ENCODE measurements at places on chromosomes 7 and 10.

GRCh38 chr10:31424473-31424872 lies 105.5 kb downstream of the ZEB1 start:
- no peak for DNase-seq

GRCh38 chr7:55310287-55311025 lies 54.7 kb upstream of the LANCL2 start:
- no peak for DNase-seq

- DNase-seq: no peak
Measured at GRCh38 chr10:29835055-29835454, 200.3 kb upstream of the SVIL start.

DNA sequence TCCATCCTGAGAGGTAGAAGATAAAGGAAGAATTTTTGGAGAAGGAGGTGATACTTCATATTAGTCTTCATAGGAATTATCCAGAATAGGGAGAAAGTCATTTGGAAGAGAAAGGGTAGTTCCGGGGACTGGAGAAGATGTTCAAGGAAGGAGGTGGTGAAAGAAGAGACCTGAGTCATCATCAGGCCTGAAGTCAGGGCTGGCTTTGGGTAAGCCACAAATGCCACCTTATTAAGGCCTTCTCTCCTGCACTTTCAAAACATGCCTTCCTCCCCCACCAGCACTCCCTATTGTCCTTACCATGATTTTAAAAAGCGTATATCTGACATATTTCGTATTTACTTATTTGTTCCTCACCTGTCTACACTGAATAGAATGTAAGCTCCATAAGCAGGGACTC lies 112.2 kb upstream of the LRGUK start:
- DNase-seq: no peak

DNA sequence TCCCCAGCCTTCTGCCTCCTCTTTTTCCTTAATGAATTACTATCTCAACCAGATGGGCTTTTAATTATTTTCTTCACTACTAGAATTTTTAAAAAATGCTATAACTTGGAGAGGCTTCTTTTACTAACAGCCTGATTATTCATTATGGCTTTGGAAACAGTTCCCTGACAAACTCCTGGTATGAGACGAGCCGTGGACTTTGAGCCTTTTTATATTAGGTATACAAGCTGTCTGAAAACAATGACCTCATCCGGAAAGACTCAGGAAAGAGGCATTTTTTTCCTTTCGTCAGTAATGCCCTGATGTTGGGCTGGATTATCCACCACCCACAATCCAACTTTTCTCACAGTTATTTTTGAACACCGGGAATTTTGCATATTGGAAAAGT lies 26.7 kb upstream of the ABLIM1 start:
- DNase-seq: no peak

GRCh38 chr10:83607959-83608745 lies 531.2 kb upstream of the GHITM start:
- no peak for DNase-seq

- no peak for DNase-seq
Measured at GRCh38 chr10:33661580-33662336, 327.3 kb upstream of the NRP1 start.

GRCh38 chr10:33286157-33286934 lies 48.1 kb downstream of the NRP1 start:
- DNase-seq: no peak

DNA sequence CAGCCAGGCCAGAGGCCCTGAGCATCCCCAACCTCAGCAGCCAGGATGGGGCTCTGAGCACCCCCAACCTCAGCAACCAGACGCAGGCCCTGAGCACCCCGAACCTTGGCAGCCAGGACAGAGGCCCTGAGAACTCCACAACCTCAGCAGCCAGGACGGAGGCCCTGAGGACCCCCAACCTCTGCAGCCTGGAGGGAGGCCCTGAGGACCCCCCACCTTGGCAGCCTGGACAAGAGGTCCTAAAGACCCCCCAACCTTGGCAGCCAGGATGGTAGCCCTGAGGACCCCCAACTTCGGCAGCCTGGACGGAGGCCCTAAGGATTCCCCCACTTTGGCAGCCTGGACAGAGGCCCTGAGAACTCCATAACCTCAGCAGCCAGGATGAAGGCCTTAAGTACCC lies 17.0 kb downstream of the RRP12 start:
- DNase-seq: no peak

- DNase-seq: no peak
Measured at GRCh38 chr10:100014071-100014762, 4.5 kb upstream of the DNMBP start.

GRCh38 chr7:106382929-106383328 lies 98.1 kb upstream of the NAMPT start:
- no peak for DNase-seq

DNA sequence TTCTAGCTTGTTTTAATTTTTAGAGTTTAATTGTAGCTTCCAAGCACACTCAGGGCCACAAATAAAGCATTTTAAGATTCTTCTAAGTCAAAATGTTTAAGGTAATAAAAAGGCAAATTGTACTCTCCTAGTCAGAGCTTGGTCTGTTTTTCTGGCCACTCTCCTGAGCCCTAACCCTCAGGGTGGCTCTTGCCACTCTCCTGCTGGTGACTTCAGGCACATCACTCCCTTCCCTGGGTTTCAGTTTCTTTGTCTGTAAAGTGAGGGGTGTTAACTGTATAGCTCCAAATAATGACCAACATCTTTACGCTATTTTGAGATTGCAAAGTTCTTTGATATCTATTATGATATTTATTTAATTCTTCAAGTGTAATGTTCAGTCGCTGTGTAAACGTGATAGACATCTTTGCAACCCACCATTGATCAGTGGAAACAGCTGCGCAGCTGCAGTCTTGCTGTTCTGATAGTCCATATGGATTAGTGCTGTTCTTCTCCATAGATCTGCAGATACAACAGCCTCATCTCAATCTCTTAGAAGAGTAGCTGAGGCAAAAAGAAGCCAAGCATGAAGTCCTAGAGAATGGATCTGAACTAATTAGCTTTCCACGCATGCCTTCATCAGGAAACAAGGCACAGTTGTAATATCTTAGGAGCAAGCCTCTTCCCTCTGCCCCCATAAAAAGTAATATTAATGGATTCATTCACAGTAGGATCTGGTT lies 189.9 kb downstream of the PLPP4 start:
- DNase-seq: no peak

- DNase-seq: peak; percentile 31
Measured at GRCh38 chr7:12257582-12257981, 46.5 kb downstream of the TMEM106B start.

DNA sequence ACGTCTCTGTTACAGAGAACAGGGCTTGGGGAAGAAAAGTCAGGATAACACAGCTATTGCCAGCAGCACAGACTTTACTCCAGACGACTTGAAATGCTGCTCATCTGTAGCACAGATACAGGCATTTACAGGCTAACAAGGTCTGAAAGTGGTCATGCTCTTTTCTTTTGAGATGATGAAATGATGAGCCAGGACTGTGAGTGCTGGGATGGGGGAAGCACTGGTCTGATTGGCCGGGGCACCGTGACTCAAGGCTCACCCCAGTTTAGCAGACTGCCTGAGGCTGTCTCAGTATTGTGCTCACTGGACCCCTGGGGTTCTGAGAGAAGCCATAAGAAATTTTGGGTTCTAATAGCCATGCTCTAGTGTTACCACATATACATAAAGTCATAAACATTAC lies 12.4 kb downstream of the SMKR1 start:
- DNase-seq: no peak

DNA sequence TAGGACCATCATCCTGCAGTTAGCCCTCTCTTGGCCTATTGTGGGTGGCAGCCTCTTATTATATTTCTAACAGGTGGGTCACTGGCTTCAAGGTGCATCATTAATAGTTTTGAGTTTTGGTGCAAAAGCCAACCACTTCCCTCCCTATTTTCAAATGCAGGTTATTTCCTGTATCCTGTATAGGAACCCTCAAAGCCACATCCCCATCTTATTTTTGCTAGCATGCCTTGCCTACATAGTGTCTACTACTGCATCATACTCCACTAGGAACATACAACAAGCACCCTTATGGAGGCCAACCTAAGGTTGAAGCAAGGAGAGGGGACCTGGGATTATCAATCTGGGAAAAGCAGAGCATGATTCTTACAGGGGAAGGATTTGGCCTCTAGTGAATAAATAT lies 264.4 kb downstream of the BBS9 start:
- no peak for DNase-seq

- DNase-seq: no peak
Measured at GRCh38 chr7:16841681-16842080, 36.9 kb upstream of the AGR2 start.

DNA sequence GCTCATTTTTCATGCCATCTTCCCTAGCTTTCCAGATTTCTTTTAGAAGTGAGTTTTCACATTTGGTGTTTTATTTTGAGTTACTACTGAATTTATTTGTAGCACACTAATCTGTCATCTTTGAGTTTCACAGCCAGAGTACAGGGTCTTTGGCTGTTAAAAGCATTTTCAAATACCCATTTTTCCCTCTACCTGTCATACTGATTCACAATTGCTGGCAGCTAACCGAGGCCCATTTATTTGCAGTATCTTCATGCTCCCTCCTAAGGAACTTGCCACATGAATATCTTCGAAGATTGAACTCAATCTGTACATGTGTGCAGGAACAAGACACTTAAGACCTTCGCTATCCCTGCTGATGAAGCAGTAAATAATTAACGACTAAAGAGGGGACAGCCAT lies 44.8 kb upstream of the DKK1 start:
- no peak for DNase-seq

DNA sequence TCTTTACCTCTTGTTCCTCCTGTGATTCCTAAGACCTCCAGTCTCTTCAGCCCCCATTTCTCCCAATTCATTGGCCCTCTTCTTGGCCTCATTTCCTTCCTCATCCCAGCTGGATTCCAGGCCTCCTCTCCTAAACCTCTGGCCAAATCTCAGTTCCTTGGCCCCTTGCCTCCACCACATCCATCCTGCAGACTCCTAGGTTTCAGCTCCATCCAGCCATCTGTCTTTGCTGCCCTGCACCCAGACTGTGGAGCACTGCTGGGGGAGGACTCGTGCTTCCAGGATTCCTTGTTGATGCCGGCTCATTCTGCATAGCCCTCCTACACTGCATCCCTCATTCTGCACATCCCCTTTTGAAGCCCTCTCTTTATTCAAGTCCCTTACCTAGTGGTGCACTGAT lies 6.7 kb downstream of the PLAC9 start:
- DNase-seq: no peak

GRCh38 chr10:131983780-131984179 lies 2.1 kb upstream of the BNIP3 start:
- DNase-seq: no peak

GRCh38 chr7:93027044-93027443 lies 90.7 kb downstream of the SAMD9 start:
- DNase-seq: no peak

GRCh38 chr7:14147532-14147931 lies 158.1 kb upstream of the ETV1 start:
- no peak for DNase-seq

- no peak for DNase-seq
Measured at GRCh38 chr10:3808689-3809199, 23.7 kb upstream of the KLF6 start.

GRCh38 chr10:91681361-91682276 lies 48.7 kb upstream of the PPP1R3C start:
- DNase-seq: no peak

DNA sequence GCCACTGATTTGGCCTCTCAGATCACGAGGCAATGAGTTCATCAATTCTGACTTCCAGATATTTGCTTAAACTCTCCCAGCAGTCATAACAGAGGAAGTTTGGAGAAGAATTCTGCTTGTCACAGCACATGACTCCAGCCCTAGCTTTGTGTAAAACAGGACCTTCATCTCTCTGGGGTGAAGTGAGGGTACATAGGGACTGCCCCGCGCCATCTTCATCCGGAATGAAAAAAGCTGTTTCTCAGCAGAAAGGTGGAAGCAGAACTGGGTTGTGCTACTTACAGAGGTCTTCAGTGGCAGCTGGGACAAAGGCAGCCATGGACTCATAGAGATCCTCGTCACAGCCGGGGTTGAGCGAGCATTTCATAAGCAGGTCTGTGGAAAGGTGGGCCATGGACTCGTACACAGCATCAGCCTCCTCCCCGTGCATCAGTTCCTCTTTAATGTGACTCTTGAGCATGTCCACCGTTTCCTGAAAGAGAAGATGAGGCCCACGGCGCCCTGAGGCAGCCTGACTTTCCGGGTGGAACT lies 58.4 kb upstream of the TM9SF3 start:
- DNase-seq: no peak

- no peak for DNase-seq
Measured at GRCh38 chr10:126052171-126052570, 155.8 kb downstream of the FANK1 start.

Measured in activated CD4-positive, alpha-beta T cell treated with anti-CD3 and anti-CD28 coated beads for 4 hours (primary cell).